ENCODE measurements at places on chromosomes 2 and 18.

- DNase-seq: no peak
Measured at GRCh38 chr18:13112982-13113381, 105.6 kb upstream of the LDLRAD4 start.

DNA sequence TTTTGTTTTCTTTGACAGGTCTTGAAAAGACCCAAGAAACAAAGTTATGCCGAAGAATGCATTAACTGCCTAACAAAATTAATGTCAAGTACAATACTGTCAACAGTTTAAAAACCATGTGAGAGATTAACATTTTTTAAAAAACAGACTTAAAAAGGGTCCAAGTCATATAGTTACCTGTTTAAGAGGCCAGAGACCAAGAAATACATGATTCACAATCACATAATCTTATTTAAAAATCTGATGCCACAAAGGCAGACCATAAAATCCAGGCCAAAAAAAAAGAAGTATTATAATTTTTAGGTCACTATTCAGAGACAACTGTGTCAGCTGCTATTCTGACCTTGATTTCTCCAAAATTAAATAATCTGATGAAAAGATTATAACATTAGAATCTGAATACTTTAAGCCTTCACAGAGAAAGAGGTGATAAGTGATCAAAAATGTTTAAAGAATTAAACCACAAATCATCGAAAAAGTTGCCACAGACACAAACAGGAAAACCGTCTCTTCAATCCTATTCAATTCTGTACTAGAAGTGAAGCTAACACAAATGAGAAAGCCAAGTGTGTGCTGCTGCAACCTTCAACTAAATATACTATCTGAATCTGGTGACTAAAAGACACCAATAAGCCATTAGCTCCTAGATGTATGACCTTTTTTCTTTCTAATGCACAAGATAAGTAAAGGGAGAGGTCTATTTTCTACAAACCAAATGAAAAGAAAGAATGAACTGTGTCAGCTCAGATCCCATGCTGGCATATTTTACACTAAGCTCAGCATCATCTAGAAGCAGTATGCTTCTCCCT is 286.0 kb downstream of the ZEB2 start:
- peak; percentile 26 for DNase-seq

- DNase-seq: no peak
Measured at GRCh38 chr18:57128220-57128932, 18.5 kb upstream of the BOD1L2 start.

GRCh38 chr2:110877031-110877827 is 144.9 kb downstream of the ACOXL start:
- DNase-seq: no peak

DNA sequence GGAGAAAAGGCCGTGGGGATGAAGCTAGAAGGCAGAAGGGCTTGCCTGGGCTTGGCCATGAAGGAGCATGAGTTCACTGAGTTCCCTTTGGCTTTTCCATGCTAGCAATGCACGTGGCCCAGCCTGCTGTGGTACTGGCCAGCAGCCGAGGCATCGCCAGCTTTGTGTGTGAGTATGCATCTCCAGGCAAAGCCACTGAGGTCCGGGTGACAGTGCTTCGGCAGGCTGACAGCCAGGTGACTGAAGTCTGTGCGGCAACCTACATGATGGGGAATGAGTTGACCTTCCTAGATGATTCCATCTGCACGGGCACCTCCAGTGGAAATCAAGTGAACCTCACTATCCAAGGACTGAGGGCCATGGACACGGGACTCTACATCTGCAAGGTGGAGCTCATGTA is 2.9 kb downstream of the CTLA4 start:
- no peak for DNase-seq

- no peak for DNase-seq
Measured at GRCh38 chr2:72932045-72932740, 14.9 kb downstream of the EMX1 start.

GRCh38 chr2:26683583-26683982 is 8.9 kb upstream of the KCNK3 start:
- no peak for DNase-seq

- DNase-seq: no peak
Measured at GRCh38 chr2:174952607-174953006, 52.6 kb downstream of the CHN1 start.

GRCh38 chr2:10036095-10036884 is 7.1 kb upstream of the KLF11 start:
- DNase-seq: peak; percentile 65

- peak; percentile 5 for DNase-seq
Measured at GRCh38 chr2:189466656-189467055, 25.4 kb downstream of the WDR75 start.

GRCh38 chr2:31386648-31387047 is 27.9 kb downstream of the XDH start:
- no peak for DNase-seq

GRCh38 chr2:144515099-144515695 is 4.7 kb downstream of the ZEB2 start:
- DNase-seq: no peak

DNA sequence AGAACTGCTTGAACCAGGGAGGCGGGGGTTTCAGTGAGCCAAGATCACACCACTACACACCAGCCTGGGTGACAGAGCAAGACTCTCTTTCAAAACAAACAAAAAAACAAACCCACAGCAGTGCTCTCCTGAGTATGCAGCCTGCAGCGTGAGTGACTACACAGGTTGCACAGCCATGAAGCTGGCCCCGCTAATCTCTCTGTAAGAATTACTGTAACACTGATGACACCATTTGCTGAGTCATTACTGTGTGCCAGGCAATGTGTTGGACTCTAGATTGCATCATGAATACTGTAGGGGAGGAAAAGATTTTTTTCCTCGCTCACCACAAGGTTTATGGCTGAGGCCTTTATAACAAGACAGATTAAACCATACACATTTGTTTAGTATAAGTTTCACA is 118.6 kb upstream of the ATP8B1 start:
- no peak for DNase-seq

GRCh38 chr2:42917425-42917927 is 125.1 kb upstream of the HAAO start:
- no peak for DNase-seq

DNA sequence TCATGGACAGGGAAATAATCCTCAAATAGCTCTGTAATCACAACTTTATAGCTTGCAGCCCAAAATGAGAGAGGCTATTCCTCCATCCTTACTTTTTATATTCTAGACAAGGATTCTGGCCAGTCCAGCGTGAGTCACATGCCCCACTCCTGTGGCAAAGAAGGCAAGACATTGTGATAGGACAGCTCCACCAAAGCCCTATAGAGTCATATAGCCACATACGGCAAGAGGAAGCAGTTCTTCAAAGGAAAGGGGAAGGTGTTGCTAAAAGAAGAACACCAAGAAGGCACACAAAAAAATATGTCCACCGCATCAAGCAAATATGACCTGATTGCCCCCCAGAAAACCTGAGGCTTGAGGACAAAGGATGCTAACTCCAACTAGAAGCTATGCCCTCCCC is 3.4 kb upstream of the GFPT1 start:
- DNase-seq: no peak

- no peak for DNase-seq
Measured at GRCh38 chr2:232683368-232683767, 13.8 kb upstream of the GIGYF2 start.

- no peak for DNase-seq
Measured at GRCh38 chr2:174749793-174750192, 14.5 kb downstream of the CHRNA1 start.

DNA sequence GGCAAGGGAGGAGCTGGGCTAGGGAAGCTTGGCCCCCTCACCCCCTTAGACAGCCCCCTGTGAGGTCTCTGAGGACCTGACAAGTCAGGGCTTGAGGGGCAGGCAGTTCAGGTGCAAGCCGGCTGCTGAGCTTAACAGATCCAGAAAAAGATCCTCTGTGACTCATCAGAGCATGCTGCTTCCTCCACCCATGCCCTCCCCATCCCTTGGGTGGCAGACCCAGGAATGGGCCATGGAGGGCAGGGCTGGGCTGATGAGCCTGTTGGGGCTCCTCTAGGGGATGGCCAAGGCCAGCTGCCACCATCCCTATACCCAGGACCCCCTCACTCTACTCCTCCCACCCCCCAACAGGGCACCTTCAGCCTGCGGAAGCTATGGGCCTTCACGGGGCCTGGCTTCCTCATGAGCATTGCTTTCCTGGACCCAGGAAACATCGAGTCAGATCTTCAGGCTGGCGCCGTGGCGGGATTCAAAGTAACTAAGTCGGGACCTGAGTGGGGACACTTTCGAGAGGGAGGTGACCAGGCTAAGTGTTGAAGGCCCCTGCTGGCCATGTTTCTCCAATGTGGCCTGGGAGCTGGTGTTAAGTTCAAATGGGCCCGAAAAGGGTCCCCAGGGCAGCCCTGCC is 1.9 kb downstream of the SLC11A1 start:
- DNase-seq: no peak

DNA sequence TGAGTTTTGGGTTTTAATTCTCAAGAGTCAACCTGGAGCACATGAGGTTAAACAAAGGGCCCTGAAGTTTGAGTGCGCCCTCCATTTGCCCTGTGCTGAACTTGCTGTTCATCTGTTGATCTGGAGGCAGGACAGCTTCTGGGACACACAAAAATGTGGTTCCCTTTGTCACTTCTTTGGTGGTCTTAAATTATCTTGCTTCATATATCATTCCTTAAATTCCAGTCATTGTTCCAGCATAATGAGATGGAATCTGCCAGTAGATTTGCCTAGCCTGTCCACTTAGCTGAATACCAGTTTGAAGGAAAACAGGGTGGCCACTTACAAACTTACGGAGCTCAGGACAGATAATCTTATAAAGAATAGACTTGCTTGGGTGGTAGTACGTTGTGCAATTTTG is 916 bp downstream of the CETN1 start:
- no peak for DNase-seq

DNA sequence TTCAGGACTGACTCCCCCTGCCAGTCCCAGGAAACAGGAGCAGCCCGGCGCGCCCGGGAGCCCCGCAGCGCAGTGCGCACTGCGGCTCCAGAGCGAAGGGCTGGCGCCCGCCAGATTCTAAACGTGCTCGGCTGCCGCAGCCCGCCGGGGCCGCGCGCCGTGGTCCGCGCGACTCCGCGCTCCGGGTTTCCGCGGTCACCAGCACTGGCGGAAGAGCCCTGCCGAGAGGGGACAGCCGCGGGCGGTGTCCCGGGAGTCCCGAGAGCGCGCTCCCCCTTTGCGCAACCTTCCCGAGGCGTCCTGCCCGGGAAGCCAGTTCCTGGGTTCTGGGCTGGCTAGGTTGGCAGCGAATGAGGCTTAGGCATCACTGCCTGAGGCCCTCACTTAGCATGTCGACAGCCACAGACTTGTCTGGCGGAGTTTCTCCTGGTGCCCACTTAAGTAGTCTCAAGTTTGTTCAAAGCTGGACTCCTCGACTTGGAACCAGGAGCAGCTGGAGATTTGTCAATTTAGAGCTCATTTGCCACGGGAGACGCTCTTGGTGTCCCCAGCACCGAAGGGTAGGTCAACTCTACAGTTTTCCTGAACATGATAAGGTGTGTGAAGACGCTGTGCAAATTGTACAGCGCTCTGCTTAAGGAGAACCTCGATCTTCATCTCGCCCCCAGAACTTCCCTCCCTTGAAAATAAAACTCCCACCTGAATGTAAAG is 1.5 kb upstream of the VSNL1 start:
- no peak for DNase-seq

- no peak for DNase-seq
Measured at GRCh38 chr2:9327873-9328352, 95.4 kb downstream of the ITGB1BP1 start.

- DNase-seq: no peak
Measured at GRCh38 chr2:52526735-52527134, 1240.9 kb upstream of the CHAC2 start.

GRCh38 chr2:225670111-225670974 is 270.8 kb downstream of the NYAP2 start:
- DNase-seq: no peak

DNA sequence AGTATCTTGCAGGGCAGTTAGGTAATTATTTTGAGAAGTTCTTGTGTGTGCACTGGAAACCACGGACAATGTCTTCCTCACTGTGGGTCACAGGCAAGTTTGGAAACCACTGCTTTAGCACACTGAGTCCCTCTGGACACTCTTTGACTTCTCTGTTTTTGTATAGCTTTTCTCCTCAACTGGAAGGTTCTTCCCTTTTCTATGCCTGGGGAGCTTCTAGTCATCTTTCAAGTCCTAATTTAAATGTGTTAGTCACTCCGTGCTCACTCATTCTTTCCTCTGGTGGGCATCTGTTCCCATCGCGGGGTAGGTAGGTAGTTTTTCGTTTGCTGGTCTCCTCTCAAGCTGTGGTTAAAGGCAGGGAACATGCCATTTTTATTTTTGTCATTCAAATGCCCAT is 32.1 kb downstream of the E2F6 start:
- no peak for DNase-seq

DNA sequence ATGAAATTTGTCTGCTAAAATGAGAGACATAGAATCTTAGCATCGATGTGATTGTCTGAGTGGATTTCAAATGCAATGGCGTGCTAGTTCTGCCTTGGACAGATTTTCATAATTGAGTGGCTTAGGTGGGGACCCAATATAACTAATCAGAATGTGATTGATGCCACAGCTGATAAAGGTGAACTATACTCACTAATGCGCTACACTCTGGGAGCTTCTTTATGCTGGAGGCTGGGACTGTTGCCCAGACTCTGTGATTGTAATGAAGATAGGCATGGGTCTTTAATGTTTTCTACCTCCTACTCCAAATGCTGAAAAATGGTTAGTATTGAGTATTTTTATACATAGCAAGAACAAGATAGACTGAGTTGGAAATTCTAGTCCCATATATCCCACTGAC is 339.5 kb upstream of the SLC39A10 start:
- DNase-seq: no peak

DNA sequence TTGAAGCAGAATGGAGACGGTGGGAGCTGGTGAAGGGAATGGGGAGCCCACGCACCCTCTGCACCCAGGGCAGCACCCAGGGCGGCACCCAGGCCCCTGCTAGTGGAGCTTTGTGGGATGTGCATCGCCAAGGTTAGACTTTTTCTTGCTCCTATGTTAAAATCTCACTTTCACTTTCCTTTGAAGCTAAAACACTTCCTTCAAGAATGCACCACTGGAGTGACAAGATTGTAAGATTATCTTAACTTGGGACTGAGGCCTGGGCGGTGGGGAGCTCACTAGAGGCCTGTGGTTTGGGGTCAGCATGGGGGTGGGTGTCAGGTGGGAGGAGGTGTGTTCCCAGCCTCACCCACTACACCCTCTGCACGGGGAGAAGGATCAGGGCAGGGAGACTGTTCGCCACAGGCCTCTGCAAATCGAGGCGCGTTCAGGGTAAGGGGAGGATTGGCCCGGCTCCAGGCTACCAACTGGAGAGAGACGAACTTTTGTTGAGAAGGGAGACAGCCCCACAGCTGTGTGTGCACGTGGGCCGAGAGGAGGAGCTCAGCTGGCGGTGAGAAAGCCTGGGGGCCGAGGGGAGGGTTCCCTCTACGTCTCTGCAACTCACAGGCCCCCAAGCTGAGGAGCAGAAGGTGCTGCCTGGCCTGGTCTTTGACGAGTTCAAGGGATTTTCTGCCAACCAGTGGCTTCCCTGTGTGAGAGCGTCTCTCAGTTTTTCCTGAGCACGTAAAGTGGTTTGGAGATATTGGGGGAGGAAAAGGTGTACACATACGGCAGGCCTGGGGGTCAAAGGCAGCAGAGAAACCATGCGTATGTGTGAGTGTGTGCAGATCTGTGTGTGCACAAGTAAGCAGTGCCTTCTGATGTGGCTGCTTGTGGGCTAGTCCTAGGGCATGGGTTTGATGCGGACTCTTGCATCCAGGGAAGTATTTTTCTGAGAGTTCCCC is 147.7 kb downstream of the KLHL29 start:
- peak; percentile 16 for DNase-seq
